AG08396 (cell line): ENCODE measurements at places on chromosomes 1 and 21.

DNA sequence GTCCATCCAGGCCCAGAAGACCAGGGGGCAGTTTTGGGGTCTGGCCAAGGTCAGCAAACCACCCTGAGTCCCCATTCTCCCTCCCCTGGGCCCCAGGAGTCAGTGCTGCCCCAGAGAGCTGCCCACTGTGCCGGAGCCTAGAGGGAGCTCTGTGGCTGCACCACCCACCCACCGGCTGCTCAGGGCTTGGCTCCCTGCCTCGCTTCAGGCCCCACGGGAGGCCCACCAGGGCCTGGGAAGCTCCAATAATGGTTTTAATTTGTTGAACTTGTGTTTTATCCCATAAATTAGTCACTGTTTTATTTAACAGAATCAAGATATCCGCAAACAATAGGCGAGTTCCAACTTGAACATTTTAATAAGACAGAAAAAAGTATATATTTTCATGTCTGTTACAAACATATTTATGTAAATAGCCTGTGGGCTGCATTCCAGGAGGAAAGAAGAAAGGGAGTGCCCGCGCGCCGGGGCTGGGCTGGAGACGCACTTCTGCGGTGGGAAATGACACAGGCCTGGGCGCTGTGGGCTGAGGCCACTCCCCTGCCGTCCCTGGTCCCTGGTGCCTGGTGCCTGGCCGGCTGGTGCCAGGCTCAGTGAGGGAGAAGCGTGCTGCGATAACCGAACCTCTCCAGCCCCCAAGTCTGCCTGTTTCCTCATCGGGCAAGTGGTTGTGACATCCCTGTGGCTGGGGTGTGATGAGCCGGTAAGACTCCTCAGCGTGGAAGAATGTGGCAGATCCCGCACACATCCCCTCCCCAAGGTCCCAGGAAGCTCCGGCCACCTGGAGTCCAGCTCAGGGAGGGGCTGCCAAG is 160.5 kb downstream of the PEX14 start:
- DNase-seq = peak; percentile 59

GRCh38 chr1:3695326-3696217 is 43.3 kb downstream of the TP73 start:
- peak; percentile 86 for DNase-seq

- DNase-seq = no peak
These were observed 127.2 kb downstream of the ZSCAN20 start for GRCh38 chr1:33599516-33600115.

DNA sequence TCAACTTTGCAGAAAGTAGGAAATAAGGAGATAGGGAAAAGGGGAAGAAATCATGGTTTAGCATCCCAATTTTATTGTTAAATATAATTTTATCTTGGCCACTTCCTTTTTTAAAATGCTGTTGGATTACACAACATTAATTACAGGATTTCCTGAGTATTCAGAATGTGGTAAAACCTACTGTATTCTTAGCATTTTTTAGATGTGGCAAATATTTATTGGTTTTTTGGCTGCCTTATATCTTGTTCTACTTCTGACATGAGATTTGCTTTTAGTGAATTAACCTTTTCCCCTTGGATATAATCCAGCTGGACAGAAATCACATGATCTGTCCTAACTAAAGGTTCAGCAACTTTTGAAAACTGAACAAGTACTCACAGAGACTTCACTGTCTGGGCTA is 104.9 kb downstream of the PTGS2 start:
- no peak for DNase-seq

GRCh38 chr1:24416666-24417391 is 1.2 kb downstream of the NIPAL3 start:
- DNase-seq = peak; percentile 80
